ENCODE measurements at places on chromosomes 5 and 9.

- DNase-seq = no peak
These were observed 38.9 kb downstream of the MFAP3 start for GRCh38 chr5:154077696-154078095.

DNA sequence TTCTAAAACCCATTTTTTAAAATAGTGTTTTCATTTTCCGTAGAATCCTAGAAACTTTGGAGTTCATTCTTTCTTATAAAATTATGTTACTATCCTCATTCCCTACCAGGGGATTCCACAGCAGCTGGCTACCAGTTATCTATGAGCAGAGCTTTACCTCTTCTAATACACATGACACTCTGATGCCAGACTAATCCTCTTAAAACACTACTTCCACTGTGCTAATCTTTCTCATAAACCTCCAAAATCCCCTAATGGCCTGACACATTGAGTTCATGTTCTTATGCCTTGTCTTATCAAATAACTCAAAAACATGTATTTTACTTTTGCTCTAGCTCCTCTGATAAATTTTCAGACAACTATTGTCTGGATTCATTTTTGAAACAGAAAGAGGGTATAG is 633.6 kb upstream of the FTMT start:
- DNase-seq = no peak

GRCh38 chr5:126937771-126938170 is 92.6 kb downstream of the MARCHF3 start:
- DNase-seq = no peak

GRCh38 chr5:107576155-107576554 is 94.6 kb downstream of the EFNA5 start:
- DNase-seq = no peak

DNA sequence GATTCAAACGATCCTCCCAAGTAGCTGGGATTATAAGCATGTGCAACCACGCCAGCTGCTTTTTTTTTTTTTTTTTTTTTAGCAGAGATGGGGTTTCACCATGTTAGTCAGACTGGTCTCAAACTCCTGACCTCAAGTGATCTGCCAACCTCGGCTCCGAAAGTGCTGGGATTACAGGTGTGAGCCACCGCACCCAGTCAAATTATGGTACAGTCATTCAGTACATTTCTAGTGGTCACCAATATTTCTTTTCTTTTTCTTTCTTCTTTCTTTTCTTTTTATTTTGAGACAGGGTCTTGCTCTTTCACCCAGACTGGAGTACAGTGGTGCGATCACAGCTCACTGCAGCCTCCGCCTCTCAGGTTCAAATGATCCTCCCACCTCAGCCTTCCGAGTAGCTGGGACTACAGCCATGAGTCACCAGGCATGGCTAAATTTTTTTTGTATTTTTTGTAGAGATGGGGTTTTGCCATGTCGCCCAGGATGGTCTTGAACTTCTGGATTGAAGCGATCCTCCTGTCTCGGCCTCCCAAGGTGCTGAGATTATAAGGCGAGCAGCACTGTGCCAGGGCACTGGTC is 25.4 kb upstream of the DCP2 start:
- DNase-seq = peak; percentile 46
